HuH-7.5 (cell line): ENCODE measurements at places on chromosomes 13 and 19.

DNA sequence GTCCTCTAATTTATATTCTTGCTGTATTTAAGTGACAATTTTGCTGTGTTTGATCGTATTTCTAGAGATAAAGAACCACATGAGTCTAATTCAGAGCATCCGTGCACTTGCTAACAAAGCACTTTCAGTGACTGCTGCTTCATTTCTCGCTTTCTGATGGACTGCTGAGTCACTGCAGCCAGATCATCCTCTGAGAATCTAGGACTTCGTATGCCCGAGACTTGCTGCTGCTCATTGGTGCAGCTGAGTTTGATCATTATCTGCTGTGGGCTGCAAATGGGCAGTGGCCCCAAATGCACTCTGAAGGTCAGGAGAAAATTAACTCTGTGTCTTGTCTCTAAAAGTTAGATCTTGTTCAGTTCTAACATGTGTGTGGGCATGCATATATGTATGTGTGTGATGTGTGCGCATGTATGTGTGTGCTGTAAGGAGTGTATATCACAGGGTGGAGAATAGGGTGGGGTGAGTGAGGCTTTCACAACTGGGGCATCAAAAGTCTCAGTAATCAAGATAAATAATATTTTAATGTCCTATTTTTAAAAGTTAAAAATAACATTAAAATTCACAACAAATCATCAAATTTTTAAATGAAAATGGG lies 342.6 kb downstream of the MTUS2 start:
- DNase-seq = no peak

DNA sequence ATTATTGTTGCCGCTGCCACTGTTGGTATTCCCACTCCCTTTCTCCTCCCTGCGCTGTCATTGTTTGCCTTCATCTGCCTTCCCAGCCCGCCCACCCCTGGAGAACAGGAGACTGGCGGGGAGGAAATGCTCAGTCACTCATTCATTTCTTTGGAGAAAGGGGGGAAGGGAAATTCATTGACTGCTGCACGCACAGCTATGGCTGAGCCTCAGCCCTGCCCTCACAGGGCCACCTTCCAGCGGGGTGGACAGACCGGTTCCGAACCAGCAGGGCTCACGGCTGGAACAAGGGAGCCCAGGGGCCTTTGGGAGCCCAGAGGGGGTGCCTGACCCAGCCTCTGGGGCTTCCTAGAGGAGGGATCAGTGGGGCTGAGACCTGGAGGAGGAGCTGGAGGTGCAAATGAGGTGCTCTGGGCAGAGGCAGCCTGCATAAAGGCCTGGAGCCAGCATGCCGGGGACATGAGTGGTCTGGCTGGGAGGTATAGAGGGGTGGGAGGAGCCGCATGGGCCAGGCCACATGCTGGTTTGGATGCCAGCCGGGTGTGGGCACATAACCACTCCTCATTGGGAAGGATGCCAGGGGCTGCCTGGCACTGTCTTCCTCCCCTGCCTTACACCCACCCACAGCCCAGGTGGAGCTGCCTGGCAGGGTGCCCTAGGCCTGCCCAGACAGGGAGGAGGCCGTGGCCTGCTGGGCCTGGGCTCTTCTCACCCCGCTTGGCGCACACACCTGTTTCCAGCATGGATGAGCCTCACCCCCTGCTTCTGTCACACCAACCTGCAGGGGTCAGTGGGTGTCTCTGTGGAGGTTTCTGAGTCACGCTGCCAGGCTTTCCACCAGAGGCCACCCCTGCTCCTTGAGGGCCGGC lies 26.8 kb downstream of the PPP5C start:
- DNase-seq = no peak

GRCh38 chr19:39543477-39543857 lies 3.5 kb upstream of the EID2 start:
- DNase-seq = no peak

DNA sequence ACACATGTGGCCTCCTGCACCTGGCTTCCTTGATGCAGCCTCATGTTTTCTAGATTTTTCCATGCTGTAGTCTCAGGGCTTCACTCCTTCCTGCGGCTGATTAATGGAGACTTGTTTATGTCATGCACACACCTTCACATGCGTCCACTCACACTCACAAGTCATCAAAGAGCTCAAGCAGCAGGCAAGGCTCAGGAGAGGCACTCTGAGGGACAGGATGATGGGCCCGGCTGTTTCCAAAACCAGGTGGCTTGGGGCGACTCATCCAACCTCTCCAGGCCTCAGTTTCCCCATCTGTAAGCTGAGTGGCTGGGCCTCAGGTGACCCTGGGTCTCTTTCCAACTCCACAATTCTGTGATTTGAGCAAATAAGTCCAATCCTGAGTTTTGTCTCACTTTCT lies 36.9 kb downstream of the RASA3 start:
- DNase-seq = no peak

- no peak for DNase-seq
Observed at GRCh38 chr19:41328157-41328841, 18.3 kb downstream of the CCDC97 start.

- DNase-seq = no peak
Observed at GRCh38 chr13:112213467-112214255, 146.7 kb downstream of the SOX1 start.

DNA sequence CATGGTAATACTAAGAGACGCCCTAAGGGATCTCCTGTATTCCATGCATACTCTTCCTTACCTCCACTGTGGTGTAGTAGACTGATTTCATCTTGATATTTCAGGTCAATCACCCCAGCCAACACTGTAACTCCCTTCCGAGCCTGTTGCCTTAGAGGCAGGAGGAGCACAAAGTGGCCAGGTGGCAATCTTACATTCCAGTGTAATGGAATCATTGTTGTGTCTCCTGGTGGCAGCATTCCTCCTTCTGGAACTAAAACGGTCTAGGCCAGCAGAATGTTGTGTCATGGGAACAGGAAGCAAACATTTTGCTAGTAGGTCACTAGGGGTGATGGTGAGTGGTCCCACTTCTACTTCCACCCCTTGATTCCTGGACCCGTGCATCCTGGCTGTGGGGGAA lies 405.7 kb upstream of the SLC10A2 start:
- DNase-seq = no peak

GRCh38 chr13:113596321-113597200 lies 12.0 kb downstream of the TFDP1 start:
- no peak for DNase-seq

DNA sequence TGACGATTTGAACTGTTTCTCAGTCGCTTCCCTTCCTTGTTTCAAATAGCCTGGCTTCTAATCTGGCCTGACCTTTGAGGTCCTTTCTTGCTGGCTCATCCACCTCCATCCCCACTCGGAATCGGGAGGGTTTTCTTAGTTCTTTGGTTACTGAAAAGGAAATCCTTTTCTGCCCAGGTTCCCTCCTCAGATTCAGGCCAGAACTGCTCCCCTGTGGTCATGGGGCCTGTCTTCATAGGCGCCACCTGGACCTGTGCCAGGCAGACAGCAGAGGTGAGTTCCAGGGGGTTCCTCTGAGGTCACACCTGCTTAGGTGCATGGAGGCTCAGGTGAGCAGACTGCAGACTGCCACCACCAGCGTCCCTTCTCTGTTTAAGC lies 62.4 kb downstream of the AKAP11 start:
- DNase-seq = no peak

- no peak for DNase-seq
Observed at GRCh38 chr13:113783200-113783881, 24.3 kb downstream of the TMEM255B start.

GRCh38 chr19:4575267-4576015 lies 16.0 kb upstream of the SEMA6B start:
- DNase-seq = peak; percentile 87

DNA sequence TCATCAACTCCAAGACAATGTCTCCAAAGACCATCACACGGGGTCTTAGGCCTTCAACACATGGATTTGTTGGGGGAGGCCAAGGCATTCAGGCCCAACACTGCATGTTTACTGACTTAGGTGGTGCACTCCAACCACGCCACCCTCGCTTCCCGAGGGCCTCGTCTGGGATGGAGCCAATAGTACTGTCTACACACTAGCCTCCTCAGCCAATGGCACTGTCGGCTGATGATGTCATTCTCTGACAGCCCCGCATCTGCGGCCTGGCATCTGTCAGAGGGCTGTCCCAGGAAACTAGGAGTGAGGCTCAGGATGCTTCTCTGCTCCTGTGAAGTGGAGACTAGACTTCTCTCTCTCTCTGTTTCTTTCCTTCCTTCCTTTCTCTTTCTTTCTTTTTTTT lies 96.6 kb downstream of the TEX26 start:
- no peak for DNase-seq

DNA sequence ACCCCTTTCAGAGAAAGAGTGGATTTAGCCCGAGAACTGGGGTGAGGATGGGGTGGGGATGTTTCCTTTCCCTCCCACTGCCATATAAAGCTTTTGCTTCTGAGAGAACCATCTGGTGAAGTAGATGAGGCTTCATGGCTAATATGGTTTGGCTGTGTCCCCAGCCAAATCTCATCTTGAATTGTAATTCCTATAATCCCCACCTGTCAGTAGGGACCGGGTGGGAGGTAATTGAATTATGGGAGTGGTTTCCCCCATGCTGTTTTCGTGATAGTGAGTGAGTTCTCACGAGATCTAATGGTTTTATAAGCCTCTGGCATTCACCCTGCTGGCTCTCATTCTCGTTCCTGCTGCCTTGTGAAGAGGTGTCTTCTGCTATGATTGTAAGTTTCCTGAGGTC lies 270.9 kb downstream of the LMO7 start:
- no peak for DNase-seq

DNA sequence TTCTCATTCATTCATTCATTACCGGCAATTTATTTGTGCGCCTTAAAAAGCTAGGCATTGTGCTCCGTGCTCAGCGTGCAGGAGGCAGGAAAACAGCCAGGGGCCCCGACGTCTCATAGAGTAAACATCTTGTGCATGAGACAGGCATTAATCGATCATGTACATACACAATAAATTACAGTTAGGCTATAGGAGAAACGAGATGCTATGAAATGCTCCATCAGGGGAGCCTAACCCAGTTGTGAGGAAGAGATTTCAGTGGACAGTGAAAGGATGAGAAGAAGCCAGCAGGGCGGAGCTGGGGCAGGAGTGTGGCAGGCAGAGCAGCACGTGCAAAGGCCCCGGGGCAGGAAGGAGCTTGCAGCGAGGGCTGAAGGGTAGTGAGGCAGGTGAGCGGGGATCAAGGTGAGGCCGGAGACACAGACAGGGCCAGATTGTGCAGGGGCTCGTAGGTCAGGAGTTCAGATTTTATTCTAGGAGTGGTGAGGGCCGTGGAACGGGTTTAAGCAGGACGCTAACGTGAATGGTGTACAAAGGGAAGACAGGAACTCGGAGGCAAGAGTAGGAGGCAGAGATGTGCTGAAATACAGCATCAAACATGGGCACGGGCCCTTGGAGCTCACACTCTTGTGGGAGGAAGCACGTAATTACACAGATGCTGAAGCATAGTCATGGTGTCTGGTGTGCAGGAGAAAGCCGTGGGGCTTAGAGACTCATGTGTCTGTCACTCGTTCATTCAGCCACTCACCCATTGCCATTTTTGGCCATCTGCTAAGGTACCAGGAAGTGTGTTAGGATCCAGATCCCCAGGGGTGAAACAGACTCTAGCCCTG lies 7.8 kb upstream of the CACNG6 start:
- no peak for DNase-seq

DNA sequence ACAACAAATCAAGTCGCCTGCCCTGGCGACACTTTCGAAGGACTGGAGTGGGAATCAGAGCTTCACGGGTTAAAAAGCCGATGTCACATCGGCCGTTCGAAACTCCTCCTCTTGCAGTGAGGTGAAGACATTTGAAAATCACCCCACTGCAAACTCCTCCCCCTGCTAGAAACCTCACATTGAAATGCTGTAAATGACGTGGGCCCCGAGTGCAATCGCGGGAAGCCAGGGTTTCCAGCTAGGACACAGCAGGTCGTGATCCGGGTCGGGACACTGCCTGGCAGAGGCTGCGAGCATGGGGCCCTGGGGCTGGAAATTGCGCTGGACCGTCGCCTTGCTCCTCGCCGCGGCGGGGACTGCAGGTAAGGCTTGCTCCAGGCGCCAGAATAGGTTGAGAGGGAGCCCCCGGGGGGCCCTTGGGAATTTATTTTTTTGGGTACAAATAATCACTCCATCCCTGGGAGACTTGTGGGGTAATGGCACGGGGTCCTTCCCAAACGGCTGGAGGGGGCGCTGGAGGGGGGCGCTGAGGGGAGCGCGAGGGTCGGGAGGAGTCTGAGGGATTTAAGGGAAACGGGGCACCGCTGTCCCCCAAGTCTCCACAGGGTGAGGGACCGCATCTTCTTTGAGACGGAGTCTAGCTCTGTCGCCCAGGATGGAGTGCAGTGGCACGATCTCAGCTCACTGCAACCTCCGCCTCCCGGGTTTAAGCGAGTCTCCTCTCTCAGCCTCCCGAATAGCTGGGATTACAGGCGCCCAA lies at the start of gene LDLR:
Gene LDLR, plus strand, starts transcription at position 210 of the 760 bp plus-strand sequence. Its CDS starts 86 bp downstream, at position 296.
- peak; percentile 84 for DNase-seq

DNA sequence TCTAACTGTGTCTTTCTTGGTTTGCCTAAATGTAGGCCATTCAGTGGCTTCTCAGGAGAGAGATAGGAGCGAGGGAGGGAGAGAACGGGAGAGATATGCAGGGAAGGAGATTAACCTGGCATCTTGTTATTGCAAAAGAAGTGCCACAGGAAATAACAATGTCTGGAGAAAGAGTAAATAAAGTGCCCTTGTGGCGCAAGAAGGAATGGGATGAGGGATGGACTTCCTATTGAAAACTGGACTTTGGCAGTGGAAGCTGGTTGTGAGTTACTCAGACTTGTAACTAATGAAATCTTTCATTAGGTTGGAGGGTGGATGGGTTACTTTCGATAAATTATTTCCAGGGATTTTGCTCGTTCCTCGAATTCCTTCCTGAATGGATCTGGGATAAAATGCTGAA lies 136.1 kb downstream of the LACC1 start:
- DNase-seq = no peak

DNA sequence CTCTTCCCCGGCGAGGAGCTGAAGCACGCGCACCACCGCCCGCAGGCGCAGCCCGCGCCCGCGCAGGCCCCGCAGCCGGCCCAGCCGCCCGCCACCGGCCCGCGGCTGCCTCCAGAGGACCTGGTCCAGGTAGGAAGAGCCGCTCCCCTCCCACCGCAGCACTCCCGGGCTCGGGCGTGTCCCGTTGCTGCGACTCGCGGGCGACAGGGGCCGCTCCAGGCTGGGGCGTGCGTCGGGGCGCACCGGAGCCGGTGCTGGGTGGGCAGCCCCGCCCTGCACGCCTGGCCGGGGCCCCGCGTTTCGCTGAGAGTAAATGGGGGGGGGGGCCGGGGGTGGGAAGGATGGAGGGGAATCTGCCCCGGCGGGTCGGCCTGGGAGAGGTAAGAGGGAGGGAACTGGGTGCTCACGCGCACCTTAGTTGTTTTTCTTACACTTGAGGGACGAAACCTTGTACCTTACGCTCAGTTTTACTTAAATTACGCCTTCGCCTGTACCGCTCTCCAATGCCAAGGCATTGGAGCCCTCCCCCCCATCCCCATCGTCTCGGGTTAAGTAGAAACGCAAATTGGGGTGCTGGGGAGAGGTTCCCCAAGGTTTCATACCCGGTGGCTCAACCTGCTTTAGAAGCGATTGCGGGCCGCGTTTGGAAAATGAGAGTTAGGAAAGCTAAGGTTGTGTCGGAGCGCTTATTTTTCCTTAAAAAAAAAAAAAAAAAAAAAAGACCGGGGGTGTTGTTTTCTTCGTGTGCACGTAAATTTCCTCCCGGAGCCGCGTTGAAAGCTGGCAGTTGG lies 850 bp downstream of the KLF5 start:
- DNase-seq = peak; percentile 56
